ENCODE measurements at places on chromosomes 6 and 20.

GRCh38 chr20:36474563-36474962 lies 66.8 kb upstream of the MYL9 start:
- DNase-seq: no peak

DNA sequence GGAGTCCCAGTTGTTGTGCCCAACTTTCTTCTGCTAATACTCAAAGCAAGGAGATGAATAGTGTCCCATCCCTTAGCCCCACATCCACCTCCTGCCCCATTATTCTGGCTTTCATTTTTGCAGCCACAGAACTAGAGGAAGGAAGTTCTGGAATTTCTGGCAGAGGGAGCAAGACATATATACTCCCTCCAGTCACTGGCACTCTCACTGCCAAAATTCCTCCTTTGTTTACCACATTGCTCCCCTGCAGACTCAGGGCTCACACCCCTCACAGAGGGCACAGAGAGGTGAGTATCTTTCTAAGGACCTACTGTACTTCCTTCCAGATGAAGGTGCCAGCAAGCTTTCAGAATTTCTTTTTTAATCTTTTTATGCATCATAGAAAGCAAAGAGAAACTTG lies 168.0 kb upstream of the ID4 start:
- DNase-seq: no peak

- DNase-seq: no peak
These were observed 178.2 kb downstream of the HDGFL1 start for GRCh38 chr6:22747571-22747970.

- DNase-seq: no peak
These were observed 2.0 kb downstream of the TSBP1 start for GRCh38 chr6:32369660-32370059.

GRCh38 chr20:20847814-20848213 lies 135.4 kb upstream of the RALGAPA2 start:
- no peak for DNase-seq

DNA sequence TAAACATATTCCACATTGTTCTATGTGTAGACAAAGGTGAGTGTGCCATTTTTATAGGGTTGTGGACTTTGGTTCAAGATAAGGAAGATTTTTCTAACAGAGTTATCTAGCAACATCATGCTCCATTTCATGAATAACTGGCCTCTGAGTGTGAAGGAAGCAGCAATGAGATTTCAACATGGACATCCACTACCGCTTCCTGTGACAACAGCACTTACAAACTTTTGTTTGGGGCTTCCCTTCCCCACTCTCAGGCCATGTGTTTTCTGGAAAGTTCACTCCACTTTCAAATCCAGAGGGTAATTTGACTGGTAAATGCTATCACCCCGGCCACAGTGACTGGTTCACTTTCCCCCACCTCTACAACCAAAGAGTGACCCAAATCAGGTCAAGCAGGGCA lies 38.1 kb upstream of the PROKR2 start:
- no peak for DNase-seq

DNA sequence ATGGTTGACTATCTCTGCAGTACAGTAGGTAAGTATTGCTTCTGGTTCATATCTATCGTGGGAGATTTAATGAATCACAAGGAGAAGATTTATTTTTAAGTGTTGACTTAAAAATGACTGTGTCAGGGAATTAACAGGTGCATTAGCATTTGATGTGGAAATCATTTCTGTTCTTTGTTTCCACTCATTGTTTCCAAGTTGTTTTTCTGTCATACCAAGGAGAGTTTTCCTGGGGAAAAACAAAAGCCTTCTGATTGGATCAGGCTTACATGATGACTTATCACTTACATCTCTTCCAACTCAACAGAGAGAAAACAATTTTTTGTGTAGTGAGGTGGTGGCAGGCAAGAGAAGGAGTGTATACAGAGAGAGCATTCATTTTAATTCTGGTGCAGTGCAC lies 686.4 kb downstream of the HTR1B start:
- no peak for DNase-seq
